ENCODE measurements at places on chromosomes 1 and 21.

DNA sequence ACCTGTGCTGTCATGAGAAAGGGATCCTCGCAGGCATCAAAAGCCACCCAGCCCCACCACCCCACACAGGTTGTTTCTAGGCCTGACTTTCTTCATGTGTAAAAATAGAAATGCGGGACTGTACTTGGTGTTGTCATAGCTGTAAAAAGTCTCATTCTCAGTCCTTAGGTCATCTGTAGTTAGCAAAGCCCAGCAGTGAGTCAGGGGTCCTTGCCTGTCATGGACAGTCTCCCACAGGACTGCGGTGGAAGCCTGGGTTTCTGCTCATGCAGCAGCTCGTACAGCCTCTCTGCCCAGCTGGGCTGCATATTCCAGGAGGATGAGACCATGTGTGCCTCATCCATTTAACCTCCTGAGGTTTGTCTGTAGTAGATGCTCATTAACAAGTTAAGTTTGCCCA is 58.2 kb downstream of the MRPS6 start:
- no peak for DNase-seq

DNA sequence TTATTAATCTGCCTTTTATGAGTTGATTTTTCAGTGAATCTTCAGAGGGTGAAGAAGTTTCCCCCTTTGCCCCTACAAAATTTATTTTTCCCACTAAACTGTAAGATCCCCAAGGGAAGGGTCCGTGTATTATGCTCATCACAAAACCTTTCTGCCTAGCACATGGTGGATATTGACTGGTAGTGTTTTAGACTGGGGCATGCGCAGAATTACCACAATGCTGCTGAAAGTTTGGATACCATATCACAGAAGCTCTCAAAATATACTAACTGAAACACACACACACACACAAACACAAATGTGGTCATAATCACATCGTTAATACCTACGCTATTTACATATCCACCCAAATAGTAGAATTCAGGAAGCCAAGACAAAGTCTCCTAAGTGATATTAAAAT is 28.0 kb upstream of the DMRTB1 start:
- no peak for DNase-seq

DNA sequence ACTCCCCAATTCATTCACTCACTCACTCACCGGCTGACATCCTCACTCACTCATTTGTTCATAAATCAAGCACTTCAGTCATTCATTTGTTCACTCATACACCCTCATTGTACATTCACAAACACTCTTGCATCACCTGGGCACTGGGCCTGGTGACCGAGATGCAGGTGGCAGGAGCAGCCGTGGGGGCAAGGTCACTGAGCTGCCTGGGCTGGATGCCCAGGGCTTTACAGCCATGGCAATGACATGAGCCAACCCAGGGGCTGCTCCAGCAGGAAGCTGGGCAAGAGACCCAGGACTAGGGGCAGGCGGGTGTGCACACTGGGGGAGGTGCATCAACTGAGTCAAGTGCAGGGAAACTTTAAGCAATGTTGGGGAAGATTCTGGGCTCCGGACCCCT is 113.6 kb upstream of the IGSF21 start:
- DNase-seq = no peak

DNA sequence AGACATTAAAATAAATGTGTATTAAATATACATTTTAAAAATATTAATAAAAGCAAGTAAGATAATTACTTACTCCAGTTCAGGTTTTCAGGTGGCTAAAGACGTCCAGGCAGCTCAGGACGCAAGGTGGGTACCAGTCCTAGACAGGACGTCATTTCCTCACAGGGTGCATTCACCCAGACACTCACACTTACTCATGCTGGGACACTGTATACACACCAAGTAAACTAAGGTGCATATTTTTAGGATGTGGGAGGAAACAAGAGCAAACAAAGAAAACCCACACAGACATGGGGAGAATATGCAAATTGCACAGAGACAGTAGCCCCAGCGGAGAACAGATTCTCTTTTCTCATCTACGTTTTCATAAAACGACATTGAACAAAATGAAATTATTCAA is 457.9 kb downstream of the BRINP3 start:
- no peak for DNase-seq

- DNase-seq = no peak
These were observed 817.9 kb upstream of the NEGR1 start for GRCh38 chr1:73100216-73100615.

- DNase-seq = no peak
These were observed 4.3 kb upstream of the MFAP2 start for GRCh38 chr1:16984717-16985116.

GRCh38 chr1:168653567-168653966 is 75.4 kb downstream of the DPT start:
- DNase-seq = no peak

GRCh38 chr1:163408262-163408661 is 86.5 kb downstream of the NUF2 start:
- DNase-seq = no peak

GRCh38 chr1:47244339-47244862 is 12.4 kb upstream of the TAL1 start:
- DNase-seq = no peak

GRCh38 chr1:206411321-206411720 is 59.0 kb upstream of the IKBKE start:
- DNase-seq = no peak

DNA sequence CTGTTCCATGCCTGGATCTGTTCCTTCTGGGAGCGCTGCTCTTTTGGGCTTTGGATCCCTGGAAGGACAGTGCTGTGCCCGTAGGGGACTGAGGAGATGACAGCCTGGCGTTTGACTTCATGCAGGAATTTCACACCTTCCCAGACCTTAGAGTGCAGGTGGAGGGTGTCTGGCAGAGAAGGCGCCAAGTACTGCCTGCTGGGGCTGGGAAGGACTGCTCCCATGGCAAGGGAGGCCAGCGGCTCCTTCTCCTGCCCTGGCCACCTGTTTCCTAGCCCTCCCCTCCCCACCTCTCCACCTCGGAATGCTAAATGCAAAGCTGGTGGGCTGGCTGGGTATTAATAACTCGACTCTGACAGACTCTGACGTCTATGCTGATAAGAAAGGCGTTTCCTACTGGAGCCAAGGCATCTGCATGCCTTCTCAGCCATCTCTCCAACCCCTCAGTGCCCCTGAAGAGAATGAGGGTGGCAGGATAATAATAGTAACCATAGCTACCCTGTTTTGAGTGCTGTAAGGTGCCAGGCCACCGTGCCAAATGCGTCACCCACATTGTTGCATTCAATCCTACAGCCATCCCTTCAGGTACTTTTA is 17.5 kb upstream of the PDIK1L start:
- DNase-seq = no peak

GRCh38 chr1:200037904-200038303 is 10.4 kb downstream of the NR5A2 start:
- DNase-seq = no peak

DNA sequence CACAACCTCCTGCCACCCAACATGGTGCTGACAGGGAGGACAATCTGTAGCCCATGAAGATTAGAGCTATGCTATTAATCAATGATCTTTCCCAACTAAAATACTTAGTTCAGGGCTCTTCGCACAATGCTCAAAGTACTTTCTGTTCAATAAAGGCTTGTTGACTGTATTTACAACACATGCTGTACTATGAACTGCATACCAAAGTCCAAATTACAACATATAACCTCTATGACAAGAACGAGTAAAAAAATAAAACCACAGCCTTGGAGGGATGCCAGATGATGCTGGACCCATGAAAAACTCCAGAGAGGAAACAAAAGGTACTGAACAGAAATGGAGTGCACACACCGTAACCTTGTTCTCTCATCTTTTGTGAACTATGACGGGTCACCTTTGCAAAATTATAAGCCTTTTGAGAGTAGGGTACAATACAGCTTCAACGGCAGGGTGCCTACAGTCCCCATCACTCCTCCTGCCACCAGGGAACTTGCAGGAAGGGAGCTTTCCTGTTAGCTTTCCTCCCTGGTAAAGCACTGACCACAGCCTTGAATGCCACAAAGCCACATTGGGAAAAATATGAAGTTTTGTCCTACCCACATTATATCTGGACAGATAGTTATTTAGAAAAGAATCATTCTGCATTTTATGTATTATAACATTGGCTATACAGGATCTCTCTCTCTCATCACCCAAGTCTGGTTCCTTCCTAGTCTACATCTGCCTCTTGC is 175.6 kb downstream of the NRIP1 start:
- DNase-seq = no peak

DNA sequence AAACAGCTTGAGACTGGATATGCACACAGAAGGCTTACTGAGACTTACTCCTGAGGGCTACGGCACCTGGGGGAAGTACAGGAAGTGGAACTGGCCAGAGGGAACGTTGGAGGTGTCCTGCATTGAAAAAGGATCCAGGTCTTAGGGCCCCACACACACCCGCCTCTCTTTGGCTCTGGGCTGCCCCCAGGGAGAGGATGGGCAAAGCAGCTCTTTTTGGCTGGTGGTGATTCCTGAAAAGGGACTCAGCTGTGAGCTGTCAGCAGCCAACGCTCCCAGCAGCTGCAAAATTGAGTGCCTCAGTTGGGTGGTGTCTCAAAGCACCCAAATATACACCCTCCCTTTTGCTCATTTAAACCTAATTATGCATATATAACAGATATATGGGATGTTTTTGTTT is 213.2 kb downstream of the TNR start:
- DNase-seq = no peak

GRCh38 chr1:17856496-17857108 is 101.5 kb downstream of the ACTL8 start:
- DNase-seq = no peak

- DNase-seq = no peak
These were observed 88.0 kb upstream of the F3 start for GRCh38 chr1:94629259-94630181.

DNA sequence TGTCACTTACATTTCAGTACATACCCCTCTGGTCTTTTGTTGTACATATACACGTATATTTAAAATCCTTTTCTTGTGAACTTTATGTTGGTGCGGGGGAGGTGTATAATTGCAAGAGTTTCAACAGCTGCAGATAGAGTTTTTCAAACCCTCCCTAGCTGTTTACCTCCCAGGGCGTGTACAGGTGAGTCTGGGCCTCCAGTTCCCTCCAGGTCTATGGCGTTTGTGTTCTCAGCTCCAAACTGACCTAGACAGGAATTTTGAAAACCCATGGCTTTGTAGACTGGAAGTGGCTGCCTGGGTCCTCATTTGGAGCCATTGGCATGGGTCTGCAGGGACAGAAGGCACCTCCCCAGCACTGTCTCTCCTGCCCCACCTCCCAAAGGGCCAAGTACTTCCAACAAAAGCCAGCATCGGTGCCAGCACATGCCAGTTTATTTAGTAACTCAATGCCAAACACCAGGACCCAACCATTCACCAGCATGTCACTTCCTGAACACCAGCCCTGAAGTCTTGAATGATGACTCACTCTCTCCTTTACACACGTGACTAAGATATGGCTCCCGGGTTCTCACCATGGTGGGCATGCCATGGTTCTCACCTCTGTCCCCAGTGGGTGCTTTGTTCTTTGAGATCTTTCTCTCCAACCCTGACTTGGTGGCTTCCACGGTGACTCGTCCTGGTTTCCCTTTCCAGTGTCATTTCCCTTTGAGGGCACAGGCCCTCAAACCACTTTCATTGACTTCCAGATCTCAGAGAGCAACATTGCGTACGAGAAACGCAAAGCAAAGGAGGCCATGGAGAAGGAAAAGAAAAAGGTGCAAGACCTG is 57.3 kb upstream of the EFHD2 start:
- no peak for DNase-seq

DNA sequence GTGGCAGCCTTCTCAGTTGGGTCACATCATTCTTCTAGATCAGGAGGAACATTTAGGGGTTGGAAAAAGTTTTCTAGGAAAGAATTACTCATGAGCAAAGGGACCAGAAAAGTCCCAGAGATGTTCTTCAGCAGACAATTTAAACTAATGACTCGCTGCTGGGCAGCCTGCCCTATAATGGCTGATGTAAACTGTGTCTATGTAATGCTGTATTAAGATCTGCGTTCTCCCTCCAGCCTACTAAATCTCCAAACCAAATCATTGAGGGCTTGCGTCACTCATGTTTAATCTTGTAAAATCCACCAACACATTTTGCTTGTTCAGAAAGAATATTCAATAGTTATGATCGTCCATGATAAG is 92.1 kb downstream of the LRRC8C start:
- DNase-seq = no peak

GRCh38 chr1:46379996-46380395 is 14.1 kb upstream of the FAAH start:
- DNase-seq = no peak

DNA sequence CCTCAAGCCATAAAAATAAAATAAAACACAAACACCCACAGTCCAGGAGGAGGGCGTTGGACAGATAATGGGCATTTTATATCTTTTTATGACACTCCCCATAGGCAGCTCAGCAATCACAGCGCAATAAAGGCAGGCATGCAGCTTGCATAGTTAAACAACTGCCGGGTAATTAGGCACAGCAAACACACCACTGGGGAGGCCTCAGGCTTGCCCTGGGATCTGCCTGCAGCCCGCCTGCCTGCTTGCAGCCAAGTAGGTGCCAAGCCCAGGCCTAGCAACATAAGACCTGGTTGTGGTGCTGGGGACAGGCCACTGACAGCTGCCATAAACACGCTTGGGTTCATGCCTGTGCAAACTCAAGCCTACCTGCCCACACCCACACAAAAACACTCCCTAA is 54.2 kb downstream of the DMAP1 start:
- no peak for DNase-seq

- DNase-seq = no peak
These were observed 514.2 kb upstream of the ZP4 start for GRCh38 chr1:238404921-238405320.

DNA sequence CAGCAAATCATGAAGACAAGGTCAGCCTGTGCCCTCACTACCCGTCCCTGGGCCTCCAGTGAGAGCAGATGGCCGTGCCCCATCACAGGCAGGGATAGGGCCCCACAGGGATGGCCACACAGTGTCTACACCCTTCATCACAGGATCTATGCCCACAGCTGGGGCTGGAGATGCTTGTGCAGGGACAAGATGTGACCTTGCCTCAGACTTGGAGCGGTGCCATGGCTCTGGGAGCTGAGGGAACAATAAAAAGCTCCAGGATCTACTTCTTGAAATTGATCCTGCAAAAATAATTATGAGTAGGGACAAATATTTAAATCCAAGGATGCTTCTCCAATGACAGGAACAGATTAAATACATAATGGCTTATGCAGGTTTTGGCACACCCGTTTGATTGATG is 25.4 kb upstream of the TCEA3 start:
- DNase-seq = no peak
